Right ventricle myocardium superior (tissue), 1 donor: ENCODE measurements at places on chromosomes 2 and 18.

- DNase-seq = no peak
Measured at GRCh38 chr2:165390875-165391274, 78.6 kb upstream of the CSRNP3 start.

DNA sequence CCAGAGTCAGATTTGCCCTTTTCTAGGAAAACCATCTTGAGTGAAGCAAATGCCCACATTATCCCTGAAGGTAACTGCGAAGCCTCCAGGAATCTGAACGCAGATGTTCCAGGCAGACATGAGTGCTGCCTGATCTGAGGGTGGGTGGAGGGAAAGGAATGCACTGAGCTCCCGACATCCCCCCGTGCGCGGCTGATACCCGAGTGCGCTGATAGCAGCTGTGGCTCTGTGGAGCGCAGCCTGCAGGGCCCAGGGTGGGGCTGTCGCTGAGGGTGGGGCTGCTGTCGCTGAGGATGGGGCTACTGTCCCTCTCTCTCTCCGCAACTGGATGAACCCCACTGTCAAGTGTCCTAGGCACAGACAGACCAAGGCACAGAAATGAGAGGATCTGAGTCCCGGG, 82.4 kb downstream of the GFPT1 start:
- no peak for DNase-seq

GRCh38 chr2:954687-955000, 4.0 kb downstream of the SNTG2 start:
- no peak for DNase-seq

DNA sequence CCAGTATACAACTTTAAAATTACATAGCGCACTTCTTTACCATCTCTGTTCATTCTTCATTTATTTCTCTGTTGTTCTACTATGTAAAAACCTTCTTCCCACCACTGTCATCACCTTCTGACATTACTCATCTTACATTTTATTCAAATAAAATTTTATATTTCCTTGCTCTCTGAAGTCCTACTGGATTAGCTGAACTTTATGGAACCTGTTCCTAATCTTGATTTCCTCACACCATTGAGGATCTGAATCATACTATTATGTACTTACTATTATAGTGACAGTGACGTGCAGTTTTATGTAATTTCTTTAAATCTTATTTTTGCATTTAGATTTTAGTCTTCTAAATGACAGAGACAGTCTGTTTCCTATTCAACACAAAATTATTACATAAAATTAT, 98.3 kb downstream of the DYNAP start:
- no peak for DNase-seq

DNA sequence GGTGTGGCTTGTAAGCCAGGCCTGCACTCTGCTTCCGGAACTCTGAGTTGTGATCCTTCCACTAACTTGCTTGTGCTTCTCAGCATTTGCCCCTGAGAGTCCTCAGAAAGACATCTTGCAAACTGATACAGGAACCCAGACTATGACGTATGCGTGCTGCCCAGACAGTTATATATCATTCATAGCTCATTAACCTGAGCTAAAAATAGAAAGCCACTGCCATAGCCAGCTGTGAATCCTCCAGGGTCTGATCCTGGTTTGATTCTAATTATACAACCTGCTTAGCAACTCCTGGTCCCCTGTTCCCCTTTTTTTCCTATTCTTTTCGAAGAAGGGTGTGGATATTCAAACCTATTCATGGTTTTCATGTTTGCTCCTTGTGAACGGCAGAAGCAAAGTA, 63.7 kb downstream of the MARCHF4 start:
- no peak for DNase-seq

DNA sequence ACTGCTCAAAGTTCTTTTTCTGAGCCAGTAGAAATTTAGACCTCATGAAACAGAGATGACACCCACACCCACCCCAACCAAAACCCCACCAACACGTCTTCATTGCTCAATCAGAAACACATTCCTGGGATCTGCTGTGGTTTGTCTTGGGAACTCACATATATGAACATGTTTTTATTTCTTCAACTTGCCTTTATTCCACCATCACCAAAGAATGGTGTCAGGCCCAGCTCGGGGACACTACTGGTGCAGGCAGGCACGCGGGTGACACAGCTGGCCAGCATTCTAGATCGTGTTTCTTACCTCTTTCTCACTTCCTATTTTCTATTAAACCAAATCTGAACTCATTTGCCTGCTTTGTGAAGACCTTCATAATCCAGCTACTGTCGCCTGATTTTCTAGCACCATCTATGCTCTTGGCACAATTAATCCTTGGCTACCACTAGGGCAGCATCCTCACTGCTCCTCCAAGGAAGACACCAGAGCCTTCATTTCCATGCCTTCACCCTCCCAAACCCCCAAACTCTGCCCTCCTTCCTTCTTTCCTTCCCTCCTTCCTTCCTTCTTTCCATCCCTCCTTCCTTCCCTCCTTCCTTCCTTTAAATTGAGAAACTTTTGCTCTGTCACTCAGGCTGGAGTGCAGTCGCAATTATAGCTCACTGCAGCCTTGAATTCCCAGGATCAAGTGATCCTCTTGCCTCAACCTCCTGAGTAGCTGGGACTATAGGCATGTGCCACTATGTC, 157.1 kb downstream of the BCL2 start:
- DNase-seq = no peak
